SW 1271 (cell line): ENCODE measurements at places on chromosomes 13 and 19.

GRCh38 chr13:71067165-71067815 lies 799.7 kb downstream of the DACH1 start:
- no peak for DNase-seq

DNA sequence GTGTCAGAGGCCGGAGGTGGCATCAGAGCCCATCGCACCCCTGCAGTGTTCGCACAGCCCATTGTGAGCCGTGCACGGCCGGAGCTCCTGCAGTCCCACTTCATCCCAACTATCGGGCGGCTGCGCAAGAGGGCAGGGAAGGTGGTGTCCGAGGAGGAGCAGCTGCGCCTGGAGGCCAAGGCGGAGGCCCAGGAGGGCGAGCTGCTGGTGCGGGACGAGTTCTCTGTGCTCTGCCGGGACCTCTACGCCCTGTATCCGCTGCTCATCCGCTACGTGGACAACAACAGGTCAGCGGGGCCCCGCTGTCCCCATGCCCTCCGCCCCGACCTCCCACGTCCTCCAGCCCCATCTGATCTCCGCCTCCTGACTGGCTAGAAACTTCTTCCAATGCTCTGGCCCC lies 85.7 kb downstream of the RYR1 start:
- DNase-seq = no peak

DNA sequence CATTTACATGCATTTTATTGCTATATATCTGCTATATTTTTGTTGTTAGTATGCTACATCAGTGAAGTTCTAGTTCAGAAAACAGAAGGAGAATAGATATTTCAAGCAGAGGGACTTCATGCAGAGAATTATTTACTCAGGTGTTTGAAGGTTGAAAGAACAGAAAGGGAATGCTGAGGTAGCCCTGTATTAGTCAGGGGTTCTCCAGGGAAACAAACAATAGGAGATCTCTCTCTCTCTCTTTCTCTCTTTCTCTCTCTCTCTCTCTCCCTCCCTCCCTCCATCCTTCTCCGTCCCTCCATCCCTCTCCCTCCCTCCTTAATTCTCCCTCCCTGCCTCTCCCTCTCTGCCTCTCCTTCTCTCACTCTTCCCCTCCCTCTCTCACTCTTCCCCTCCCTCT lies 114.3 kb upstream of the TDRD3 start:
- DNase-seq = no peak

DNA sequence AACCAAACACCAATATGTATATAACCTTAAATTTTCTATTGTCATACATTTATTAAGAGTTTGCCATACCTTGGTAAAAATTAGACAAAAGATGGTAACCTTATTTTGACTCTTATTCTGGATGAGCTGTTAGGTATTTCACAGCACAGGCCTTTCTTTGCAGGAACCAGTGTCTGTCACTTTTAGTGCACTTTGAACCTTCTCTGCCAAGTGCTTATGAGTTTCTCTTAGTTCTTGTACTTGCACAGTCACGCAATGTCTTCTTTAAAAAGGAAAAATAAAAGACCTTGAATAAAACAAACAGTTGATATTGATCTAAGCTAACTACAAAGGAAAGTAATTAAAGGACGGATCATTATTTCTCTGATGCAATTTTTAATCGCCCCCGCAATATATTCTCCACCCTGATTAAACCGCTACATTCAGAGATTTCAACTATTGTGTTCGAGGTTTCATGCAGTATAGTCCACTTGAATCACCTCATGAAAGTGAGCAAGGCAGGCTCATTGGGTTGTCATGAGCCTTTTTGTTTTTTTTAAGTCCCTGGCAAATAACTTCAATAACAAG lies 534.5 kb downstream of the KLF5 start:
- no peak for DNase-seq

GRCh38 chr19:52196256-52196967 lies 6.6 kb downstream of the PPP2R1A start:
- no peak for DNase-seq

DNA sequence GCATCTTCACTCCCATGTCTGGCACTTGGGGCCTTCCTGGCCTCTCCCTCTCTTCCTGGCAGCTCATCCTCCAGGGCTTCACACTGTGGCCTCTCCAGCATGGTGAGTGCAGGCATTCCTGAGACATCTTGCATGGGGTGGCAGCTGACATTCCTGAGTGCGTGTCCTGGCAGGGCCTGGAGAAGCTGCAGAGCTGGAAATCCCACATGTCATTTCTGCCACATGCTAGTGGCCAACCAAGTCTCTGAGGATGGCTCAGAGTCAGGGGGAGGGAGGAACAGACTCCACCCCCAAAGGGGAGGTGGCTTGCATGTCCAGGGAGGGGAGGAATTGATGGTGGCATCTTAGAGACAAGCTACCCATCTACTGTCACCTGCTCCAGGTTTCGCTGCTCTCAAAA lies 41.6 kb upstream of the AMER2 start:
- DNase-seq = no peak

DNA sequence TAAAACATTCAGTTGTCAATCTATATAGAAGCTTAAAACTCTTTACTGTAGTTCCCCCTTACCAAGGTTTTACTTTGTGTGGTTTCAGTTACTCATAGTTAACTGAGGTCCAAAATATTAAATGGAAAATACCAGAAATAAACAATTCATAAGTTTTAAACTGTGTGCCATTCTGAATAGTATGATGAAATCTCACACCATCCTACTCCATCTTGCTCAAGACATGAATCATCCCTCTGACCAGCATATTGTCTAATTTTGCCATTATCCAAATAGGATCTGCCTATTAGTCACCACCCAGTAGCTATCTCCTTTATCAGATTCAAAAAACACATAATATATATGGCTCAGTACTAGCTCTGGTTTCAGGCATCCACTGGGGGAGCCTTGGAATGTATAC lies 22.4 kb downstream of the ZNF571 start:
- DNase-seq = no peak

GRCh38 chr19:12987781-12988180 lies 7.5 kb upstream of the NFIX start:
- no peak for DNase-seq

DNA sequence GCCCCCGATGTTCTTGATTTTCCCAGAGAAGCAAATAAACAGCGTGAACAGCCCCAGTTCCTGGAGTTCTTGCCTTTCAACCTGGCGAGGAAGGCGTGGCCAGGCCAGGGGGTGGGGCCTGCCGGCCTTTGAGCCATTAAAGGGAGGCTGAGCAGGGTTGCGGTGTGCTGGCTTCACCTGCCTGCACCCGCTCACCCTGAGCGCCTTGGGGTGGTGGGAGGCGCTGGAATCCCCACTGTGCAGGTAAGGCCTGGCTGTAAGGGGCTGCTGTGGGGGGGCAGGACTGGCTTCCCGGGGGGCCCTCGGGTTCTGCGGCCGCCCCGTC lies 2.7 kb upstream of the MISP start:
- no peak for DNase-seq

GRCh38 chr13:39876258-39876657 lies 220.8 kb downstream of the COG6 start:
- DNase-seq = no peak

DNA sequence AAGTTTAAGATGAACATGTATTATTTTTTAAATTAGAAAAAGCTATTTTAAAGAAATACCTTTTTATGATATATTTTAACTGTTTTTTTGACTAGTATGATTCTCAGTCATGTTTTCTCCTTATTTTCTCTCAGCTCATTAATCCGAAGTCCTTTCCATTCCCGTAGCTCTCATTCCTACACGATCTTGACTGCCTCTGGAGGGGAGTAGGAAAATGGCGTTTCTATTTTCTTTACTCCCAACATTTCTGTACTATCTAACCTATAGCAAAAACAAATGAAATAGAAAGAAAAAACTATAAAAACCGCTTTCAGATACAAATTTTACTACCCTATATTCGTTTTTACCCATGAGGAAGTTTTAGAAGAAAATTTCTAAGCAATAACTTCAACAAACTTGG lies 343.8 kb downstream of the RBM26 start:
- no peak for DNase-seq

GRCh38 chr19:11247391-11247790 lies 8.0 kb downstream of the ANGPTL8 start:
- DNase-seq = no peak

DNA sequence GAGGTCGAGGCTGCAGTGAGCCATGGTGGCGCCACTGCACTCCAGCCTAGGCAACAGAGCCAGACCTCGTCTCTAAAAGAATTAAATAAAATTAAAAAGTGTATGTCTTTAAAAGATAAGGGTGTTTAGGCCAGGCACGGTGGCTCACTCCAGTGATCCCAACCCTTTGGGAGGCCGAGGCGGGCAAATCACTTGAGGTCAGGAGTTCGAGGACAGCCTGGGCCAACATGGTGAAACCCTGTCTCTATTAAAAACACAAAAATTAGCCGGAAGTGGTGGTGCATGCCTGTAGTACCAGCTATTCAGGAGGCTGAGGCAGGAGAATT lies 7.5 kb upstream of the SDHAF1 start:
- DNase-seq = no peak

DNA sequence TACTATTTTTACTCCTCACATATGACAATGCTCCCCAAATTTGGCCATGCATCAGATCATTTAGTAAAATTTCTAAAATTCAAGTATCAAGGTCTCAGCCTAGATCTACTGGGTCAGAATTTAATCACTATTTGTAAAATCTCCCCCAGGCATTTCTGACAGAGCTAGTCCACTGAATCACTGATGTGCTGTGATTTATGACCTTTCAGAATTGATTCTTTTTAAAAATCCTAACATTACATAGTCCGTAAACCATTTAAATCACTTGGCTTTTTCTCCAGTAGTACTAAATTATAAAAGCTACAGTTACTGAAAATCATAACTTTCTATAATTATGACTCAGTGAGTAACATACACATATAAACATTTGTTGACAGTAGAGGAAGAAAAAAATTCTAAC lies 92.8 kb upstream of the RAP2A start:
- no peak for DNase-seq

- no peak for DNase-seq
Measured at GRCh38 chr13:48144413-48145035, 49.6 kb upstream of the MED4 start.

GRCh38 chr19:46995492-46995891 lies 24.1 kb upstream of the NPAS1 start:
- DNase-seq = no peak

GRCh38 chr19:30916238-30916637 lies 433.0 kb downstream of the TSHZ3 start:
- no peak for DNase-seq

DNA sequence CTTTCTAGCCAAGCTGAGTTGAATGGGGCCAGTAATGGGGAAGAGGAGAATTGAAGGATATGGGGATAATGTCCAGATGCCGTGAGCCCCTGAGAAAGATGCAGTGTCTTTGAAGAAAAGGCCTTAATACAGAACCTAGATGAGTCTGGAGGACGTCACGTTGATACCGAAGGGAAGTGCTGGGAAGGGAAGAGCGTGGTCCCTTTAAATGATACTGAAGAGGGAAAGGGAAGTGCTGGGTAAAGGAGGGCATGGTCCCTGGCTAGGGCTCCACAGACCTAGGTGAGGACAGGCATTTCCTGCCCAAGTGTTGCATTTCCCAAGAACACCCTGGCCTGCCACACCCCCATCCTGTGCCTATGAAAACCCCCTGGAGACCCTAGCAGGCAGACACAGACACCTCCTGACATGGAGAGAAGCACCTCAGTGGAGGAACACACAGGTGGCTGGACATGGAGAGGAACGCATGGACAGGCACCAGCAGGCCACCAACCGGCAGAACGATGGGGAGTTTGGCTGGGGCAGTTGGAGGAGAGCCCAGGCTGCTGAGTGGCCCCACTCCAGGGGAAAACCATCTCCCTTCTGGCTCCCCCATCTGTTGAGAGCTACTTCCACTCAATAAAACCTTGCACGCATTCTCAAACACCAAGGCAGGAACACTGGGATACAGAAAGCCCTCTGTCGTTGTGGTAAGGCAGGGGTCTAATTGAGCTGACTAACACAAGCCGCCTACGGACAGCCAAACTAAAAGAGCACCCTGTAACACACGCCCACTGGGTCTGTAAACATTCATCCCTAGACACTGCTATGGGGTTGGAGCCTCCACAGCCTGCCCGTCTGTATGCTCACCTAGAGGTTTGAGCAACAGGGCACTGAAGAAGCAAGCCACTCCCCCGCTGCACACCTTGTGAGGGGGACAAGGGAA lies 34.9 kb upstream of the POMP start:
- no peak for DNase-seq

DNA sequence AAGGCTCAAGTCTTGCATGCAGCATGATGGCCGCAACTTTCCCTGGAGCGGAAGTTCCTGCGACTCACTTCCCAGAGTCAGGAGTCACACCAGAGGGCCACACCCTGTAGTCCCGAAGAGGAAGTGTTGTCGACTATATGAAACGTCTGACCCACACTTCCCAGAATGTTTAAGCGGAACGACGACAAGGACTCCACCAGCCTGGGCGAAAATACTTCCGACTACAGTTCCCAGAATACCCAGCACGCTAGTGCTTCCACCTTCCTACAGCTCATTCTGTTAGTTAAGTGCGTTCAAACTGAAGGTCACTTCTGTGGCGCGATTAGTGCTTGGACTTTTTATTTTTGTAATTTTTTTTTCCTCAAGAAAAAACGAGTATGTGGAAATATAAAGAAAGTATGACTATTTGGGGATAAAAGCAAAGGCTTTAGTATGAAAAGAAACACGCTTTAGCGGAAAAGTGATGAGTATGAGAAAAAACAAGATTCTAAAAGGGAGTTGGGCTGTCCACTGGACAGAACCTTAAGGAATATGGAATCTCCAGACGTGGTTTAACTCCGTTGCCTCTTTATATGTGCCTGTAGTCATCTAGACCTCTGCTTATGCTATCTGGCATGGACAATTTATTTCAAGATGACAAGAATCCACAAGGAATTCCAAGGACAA lies 15.5 kb upstream of the ZNF112 start:
- no peak for DNase-seq

DNA sequence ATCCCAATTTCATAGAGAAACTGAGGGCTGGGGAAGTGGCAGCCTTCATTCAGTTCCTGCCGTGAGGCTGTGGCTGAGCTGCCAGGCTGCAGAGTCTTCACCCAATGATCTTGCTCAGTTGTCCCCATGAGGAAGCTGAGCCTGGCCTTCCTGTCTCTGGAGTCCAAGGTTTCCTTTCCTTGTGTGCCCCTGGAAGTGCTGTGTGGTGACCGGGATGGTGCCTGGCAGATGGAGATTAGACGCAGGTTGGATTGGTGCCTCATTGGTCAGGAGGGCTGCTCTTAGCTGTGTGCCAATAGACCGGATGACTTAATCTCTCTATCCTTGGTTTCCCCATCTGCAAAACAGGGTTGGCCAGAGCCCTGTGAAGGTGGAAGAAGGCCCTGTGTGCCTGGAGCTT lies 24.6 kb downstream of the DNM2 start:
- DNase-seq = no peak

DNA sequence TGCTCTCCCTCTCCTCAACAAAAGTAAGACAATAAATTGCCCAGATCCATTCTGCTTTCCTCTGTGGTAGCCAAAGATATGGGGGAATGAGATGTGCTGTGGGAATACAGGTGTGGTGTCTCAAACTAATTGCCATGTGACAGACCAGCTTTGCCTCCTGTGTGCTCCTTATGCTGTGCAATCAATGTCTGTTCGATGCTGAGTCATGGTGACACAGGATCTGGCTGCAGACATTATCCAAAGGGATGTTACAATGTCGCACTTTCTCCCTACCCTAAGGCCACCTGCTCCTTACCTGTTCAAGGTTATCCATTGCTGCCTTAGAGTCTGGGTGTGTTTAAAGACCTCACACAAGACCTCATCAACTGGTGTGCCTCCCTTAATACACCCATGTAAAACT lies 32.5 kb downstream of the FGF14 start:
- no peak for DNase-seq

- no peak for DNase-seq
Measured at GRCh38 chr19:18644196-18645034, 7.6 kb downstream of the KLHL26 start.

GRCh38 chr13:98478189-98479129 lies 98.4 kb downstream of the STK24 start:
- DNase-seq = no peak

- no peak for DNase-seq
Measured at GRCh38 chr13:72397265-72397664, 330.2 kb downstream of the MZT1 start.
